ENCODE measurements at places on chromosomes 2 and 18.

- no peak for DNase-seq
Measured at GRCh38 chr2:63514781-63515180, 73.5 kb downstream of the WDPCP start.

DNA sequence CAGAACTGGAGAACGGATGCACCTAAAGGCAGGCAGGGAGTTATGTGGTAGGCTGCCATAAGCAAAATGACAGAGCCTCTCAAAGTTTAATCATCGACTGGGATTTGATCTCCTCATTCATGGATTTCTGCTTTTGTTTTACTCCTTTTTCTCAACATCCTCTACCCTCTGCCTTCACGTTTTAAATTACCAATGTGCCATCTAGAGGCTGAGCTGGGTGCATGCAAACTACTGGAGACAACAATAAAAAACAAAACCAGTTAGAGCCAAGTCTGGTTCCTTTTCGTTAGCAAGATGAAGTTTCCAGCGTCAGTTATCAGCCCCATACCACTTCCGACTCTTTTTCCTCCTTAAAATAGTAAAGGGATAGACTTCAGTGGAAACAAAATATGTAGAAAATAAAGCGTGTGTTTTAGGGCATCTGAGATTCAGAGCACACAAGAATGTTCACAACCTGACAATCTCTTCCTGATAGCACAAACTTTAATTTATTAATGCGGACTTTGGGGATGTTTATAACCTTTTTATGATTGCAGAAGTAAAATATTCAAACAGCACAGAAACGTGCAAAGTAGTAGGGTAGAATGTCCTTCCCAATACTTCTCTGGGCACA, 117.0 kb downstream of the LAMA1 start:
- DNase-seq: no peak

- DNase-seq: no peak
Measured at GRCh38 chr18:69128978-69129377, 271.7 kb upstream of the DOK6 start.

DNA sequence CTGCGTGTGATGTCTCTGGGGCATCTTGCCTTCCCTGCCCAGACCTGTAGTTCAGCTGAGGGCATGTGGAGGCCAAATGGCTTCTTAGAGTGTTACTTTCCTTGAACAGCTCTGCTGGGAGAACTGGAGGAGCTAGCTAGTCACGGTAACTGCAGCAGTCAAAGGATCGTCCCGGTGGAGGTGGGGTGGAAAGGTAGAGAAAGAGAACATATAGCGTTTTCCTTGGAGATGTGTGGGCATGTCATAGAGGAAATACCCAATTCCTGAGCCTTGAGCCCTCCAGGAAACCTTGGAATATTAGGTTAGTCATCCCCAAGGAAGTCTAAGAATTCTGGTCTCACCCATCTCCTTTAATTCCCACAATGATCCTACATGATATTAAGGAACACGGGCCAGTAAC, 33.5 kb upstream of the IL37 start:
- DNase-seq: no peak

DNA sequence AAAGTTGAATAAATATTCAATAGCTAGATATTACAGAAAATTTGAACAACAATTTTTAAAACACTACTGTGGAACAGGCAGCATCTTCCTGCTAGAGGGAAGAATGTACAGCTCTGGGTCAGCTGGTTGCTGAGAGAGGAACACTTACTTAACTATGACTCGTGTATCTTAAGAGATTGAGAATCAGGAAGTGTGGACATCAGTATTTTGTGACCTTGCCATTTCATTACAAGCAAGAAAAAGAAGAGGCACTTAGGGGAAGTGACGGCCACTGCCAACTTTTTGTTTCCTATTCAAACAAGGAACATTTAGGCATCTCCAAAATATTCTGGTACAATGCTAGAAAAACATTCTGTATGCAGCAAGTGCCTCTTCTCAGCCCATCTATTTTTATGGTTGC, 45.9 kb downstream of the ITPRID2 start:
- no peak for DNase-seq

GRCh38 chr2:74560591-74560990, 6.1 kb downstream of the DOK1 start:
- DNase-seq: no peak

DNA sequence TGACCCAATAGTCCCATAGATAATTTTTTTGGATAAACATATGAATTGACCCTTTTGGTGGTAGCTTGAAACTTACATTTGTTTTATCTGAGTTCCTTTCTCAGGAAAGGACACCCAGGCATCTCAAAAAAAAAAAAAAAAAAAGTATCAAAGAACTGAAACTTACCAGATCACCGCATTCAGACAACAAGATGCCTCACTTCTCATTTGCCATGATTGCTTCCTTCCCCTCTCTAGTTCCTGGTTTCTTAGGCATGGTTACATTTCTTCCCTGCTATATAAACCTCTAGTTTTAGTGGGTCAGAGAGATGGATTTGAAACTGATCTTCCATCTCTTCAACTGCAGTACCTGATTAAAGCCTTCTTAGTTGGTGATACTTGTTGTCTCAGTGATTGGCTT, 240.1 kb downstream of the ACKR3 start:
- no peak for DNase-seq

DNA sequence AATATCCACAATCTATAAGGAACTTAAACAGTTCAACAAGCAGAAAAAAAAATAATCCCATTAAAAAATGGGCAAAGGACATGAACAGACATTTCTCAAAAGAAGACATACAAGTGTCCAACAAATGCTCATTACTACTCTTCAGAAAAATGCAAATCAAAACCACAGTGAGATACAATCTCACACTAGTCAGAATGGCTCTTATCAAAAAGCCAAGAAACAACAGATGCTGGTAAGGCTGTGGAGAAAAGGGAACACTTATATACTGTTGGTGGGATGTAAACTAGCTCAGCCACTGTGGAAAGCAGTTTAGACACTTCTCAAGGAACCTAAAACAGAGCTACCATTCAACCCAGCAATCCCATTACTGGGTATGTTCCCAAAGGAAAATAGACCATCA, 7.2 kb upstream of the CRYGB start:
- DNase-seq: no peak

DNA sequence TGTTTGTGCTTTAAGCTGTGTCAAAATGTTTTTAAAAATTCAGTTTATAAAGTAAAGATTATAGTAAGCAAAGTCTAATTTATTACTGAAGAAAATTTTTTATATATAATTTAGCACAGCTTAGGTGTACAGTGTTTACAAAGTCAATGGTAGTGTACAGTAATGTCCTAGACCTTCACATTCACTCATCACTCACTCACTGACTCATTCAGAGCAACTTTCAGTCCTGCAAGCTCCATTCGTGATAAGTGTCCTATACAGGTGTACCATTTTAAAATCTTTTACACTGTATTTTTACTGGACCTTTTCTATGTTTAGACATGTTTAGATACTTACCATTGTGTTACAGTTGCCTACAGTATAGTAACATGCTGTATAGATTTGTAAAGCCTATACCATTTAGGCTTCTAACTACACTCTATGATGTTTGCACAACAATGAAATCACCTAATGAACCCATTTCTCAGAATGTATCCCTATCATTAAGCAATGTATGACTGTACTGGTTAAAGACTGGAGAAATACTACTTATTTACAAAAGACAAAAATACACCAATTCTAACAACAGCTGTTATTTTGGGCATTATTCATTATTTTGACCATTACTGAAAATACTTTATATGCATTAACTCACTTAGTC, 95.1 kb downstream of the STRN start:
- DNase-seq: no peak

GRCh38 chr2:71930049-71930681, 217.5 kb downstream of the CYP26B1 start:
- no peak for DNase-seq

DNA sequence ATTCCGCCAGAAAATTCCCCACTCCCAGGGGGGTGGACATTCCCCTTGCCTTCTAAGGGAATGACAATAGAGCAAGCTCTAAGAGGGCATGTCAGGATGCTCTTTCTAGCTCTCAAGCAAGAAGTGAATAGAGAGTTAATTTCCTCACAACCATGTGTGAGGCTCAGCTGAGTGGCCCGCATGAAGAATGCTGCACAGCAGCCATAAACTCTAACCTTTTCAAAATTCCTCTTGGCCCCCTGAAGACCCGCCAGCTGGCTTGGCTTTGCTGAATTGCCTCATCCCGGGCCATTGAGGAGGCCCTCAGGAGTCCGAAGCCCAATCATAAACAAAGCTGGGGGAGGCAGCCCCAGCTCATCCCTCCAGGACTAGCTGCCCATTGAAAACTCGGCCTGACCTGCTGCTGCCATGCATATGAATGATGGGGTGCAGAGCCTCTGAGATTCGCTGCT, 38.2 kb downstream of the NRP2 start:
- DNase-seq: no peak

DNA sequence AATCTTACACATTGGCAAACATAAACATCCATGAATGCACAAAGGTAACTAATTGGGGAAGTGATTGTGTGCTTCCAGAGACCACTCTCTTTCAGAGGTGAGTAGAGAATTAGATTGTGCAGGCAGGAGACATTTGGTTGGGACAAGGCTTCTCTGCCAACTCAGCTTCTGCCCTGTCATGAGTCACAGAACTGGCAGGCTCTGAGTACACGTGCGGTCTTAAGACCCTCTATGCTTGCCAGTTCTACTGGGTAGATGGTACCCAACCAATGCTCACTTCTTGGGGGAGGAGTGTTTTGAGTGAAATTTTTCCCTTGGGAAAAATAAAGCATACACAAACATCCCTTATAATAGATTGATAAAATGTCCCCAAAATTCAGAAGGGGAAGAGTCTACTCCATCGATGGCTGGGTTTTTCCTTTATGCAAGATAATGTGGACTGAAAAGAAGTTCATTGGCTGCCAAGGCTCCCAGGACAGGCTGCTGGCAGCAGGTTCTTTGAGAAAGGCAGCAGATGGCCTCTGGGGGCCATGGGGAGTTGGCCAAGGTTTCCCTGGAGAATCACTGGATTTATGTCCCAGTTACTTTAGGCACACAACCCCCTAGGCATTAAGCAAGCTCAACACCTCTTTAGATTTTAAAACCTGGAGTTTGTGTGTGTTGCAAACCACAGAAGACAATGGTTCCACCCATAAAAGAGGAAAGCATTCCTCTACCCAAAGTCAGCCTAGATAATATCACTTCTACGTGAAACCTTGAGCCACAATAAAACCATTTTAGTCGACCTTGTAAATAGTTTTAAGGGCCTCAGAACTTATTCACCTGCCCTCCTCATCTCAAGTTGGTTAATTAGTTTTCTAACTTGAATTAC, 417.0 kb downstream of the TXNL1 start:
- DNase-seq: no peak

- DNase-seq: no peak
Measured at GRCh38 chr2:54628418-54628817, 95.0 kb upstream of the EML6 start.

DNA sequence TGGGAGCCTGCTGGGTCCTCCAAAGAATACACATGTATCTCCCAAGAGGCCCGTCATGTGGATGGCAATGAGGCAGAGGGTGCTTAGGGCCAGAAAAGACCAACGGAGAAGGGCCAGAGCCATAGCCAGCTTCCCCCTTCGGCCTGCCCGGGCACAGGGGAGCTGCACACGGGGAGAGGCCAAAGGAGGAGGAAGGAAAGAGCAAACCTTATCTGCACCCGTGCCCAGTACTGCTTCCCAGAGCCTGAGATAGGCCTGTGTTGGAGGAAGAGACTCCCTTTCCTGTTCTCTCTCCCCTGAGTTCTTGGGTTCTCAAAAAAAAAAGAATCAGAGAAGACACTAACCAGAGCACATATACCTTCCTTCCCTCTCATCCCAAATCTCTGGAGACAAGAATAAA, 250.3 kb downstream of the ANAPC1 start:
- DNase-seq: no peak

- no peak for DNase-seq
Measured at GRCh38 chr2:112529757-112530156, 12.5 kb upstream of the POLR1B start.

GRCh38 chr2:220892018-220892634, 680.0 kb downstream of the EPHA4 start:
- no peak for DNase-seq

DNA sequence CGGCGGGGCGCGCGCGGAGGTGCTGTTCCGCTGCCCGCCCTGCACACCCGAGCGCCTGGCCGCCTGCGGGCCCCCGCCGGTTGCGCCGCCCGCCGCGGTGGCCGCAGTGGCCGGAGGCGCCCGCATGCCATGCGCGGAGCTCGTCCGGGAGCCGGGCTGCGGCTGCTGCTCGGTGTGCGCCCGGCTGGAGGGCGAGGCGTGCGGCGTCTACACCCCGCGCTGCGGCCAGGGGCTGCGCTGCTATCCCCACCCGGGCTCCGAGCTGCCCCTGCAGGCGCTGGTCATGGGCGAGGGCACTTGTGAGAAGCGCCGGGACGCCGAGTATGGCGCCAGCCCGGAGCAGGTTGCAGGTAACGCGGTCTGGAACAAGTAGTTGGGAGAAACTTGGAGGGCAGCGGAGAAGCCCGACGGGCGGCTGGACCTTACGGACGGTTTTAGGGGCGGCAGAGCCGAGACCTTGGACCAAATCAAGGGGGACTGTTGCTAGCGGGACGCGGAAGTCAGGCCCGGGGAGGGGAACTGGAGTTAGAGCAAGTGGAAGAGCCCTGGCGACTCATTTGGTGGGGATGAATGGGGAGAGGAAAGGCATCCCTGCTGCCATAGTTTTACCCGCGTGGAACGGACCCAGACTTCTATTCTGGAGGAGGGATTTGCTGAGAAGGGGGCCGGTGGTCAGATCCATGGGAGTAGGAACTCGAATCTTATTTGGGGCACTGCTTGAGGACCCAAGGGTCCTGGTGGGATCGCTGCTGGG, 573 bp downstream of the IGFBP2 start:
- no peak for DNase-seq

- no peak for DNase-seq
Measured at GRCh38 chr18:72581976-72582375, 37.8 kb upstream of the CBLN2 start.

- DNase-seq: no peak
Measured at GRCh38 chr2:191686066-191686465, 8.1 kb downstream of the NABP1 start.

DNA sequence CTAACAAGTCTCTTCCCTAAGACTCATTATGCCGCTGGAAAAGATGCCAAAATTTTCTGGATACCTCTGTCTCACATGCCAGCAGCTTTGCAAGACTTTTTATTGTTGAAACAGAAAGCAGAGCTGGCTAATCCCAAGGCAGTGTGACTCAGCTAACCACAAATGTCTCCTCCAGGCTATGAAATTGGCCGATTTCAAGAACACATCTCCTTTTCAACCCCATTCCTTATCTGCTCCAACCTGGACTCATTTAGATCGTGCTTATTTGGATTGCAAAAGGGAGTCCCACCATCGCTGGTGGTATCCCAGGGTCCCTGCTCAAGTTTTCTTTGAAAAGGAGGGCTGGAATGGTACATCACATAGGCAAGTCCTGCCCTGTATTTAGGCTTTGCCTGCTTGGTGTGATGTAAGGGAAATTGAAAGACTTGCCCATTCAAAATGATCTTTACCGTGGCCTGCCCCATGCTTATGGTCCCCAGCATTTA, 26.3 kb downstream of the DHRS9 start:
- no peak for DNase-seq

GRCh38 chr2:43013821-43014345, 212.5 kb downstream of the ZFP36L2 start:
- no peak for DNase-seq

DNA sequence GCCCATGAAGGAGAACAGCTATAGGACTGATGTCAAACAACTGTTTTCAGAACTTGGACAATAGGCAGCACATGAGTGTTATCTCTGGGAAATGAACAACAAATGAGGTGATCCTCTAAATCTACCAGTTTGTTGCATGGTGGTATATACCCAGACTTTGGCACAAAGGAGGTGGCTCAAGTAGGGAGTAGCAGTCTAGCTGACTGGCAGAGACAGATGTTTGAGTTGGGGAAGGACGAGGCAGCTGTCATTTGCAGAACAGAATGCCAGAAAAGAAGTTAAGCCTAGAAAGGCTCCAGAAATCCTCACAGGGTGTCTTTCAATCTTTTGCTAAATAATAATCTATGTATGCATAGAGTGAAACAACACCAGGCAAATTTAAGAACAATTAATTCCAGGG, 47.4 kb downstream of the RPE start:
- no peak for DNase-seq

Measured in caudate nucleus (tissue), 63 donors.